Liver (tissue), 10 donors: ENCODE measurements at places on chromosomes 13 and 19. TPM values are rescaled to one million over a fixed set of nuclear protein-coding genes. Genes with fewer than 3 reads are reported as not detected.

- no peak for DNase-seq
Measured at GRCh38 chr19:54473071-54473891, at the start of gene CDC42EP5. Gene CDC42EP5, minus strand, starts transcription at chr19:54473296. Its CDS starts 7,749 bp downstream, at chr19:54465547.

PTH2 gene
- total RNA-seq, result not detected

DNA sequence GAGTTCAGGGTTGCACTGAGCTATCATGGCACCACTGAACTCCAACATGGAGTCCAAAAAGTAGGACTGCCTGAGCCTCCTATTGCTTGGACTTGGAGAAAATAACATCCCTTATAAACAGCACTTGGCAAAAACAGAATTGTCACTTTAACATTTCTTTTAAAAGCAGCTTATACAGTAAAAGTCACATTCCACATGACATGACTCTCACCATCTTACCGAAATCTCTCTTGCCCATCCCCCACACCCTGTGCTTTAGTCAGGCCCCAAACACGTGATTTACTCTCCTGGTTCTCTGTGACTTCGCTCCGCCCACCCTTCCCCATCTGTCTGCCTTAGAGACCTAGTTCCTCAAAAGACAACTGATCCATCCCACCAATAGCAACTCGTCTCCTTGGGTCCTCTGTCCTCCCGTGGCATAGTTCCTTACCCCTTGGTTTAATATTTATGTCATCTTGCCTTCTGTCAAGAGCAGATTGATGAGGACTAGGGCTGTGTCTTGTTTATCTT, 4.6 kb downstream of the SAFB start:
- DNase-seq, result peak; percentile 63

ATP4B gene
- total RNA-seq, result not detected

- no peak for DNase-seq
Measured at GRCh38 chr19:3020321-3020960, 8.6 kb downstream of the TLE2 start.

ZNF121 gene
- total RNA-seq, result 23.5 TPM

VN1R2 gene
- total RNA-seq, result not detected

DNA sequence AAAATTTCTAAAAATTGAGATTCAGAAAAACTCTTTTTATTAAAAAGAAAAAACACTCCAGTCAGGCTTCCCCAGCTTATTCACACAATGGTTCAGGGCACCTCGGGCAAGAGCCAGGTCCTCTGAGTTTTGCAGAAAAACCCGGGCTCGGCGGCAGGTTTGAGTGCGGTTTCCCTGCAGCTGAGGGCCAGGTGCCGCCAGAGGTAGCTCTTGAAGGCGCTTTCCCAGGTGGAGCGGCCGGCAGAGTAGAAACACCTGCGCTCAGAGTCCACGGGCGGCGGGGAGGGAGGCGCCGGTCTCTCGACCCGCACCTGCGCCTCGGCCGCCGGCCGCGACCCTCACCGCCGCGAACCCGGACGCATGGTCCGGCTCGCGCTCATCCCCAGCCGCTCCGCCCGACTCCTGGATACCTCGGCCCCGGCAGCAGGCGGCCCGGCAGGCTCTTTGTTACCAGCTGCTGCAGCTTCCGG, 444 bp downstream of the PROSER1 start:
- no peak for DNase-seq

- DNase-seq, result no peak
Measured at GRCh38 chr19:43690890-43691289, 20.9 kb upstream of the PLAUR start.

KASH5 gene
- total RNA-seq, result not detected

- no peak for DNase-seq
Measured at GRCh38 chr13:95236774-95237173, 64.5 kb downstream of the ABCC4 start.

GRCh38 chr13:66577358-66577757, 652.8 kb downstream of the PCDH9 start:
- DNase-seq, result no peak

PSG3 gene
- not detected for total RNA-seq

CNN1 gene
- 5.9 TPM for total RNA-seq

C19orf85 gene
- not detected for total RNA-seq

LRRC4B gene
- total RNA-seq, result 1.0 TPM

- no peak for DNase-seq
Measured at GRCh38 chr19:41324231-41324702, 14.3 kb downstream of the CCDC97 start.

- DNase-seq, result peak; percentile 69
Measured at GRCh38 chr19:46746281-46747057, at the start of gene STRN4. Gene STRN4, minus strand, starts transcription at chr19:46746450. Its CDS starts 20 bp downstream, at chr19:46746430.

DNA sequence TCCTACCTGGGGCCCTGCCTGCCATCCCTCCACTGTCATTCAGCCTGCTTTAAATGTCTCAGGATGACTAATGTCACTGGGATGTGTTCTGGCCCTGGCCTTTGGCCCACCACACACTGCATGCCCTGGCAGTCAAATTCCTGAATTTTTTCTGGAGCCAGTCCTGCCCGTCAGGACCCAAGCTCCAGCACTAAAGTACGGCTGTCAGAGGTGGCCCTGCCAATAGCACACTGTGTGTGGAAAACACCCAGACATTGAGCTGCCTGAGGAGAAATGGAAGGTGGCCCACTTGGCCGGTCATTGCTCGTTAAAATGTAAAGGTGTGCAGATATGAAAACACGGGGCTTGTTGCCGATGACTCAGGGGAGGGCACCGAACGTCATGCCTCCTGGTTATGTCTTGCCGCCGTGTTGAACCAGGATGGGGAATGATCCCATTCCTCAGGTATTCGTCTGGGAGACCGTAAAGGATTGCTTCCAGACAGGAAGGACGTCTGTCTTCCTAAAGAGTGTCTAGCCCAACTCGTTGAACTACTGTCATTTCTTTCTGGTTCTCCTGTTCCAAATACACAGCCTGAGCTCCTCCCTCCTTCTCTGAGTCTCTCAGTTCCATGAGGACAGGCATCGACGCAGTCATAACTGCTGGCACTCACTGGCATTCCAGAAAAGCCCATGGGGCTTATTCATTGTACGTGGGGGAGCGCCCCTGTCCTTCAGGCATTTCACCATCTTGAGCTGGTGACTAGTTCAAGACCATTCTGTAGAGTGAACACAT, 40.6 kb downstream of the COL4A2 start:
- DNase-seq, result no peak
